CD4-positive, alpha-beta T cell treated with Interleukin-6 for 4 hours (primary cell): ENCODE measurements at places on chromosomes 13 and 19.

DNA sequence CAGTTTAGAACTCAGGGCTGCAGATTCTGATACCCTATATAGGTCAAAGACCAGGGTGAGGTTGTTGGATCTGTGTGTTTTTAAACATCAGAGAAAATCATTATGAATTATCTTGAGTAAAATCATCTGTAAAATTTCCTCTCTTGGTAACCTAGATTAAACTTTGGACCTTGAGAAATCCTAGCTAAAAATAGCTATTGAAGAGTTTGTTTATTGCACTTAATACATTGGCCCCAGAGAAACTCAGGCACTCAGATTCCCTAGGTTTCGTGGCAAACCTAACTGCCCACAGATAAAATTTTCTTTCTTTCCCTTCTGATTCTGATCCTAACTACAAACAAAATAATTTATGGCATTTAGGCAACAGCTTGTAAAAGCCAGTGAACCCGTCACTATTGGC, 102.3 kb downstream of the GPC6 start:
- no peak for DNase-seq

DNA sequence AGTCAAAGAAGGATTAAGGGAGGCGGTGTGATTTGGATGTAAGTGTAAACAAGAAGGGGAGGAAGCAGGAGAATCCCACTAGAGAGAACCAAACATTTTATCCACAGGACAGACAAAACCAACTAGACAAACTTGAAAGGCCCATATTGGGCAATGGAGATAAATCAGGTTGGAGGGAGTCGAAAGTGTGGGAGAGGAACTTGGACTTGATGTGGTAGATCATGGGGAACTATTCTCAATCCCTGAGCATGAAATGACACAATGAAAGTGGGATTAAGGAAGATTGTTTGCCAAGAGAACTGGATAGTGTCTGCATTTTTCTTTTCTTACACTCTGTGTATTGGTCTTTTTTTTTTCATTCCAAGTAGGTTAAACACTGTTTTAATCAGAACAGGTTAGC, 17.9 kb downstream of the GPR183 start:
- no peak for DNase-seq

GRCh38 chr13:31413516-31413915, 213.7 kb downstream of the B3GLCT start:
- no peak for DNase-seq

DNA sequence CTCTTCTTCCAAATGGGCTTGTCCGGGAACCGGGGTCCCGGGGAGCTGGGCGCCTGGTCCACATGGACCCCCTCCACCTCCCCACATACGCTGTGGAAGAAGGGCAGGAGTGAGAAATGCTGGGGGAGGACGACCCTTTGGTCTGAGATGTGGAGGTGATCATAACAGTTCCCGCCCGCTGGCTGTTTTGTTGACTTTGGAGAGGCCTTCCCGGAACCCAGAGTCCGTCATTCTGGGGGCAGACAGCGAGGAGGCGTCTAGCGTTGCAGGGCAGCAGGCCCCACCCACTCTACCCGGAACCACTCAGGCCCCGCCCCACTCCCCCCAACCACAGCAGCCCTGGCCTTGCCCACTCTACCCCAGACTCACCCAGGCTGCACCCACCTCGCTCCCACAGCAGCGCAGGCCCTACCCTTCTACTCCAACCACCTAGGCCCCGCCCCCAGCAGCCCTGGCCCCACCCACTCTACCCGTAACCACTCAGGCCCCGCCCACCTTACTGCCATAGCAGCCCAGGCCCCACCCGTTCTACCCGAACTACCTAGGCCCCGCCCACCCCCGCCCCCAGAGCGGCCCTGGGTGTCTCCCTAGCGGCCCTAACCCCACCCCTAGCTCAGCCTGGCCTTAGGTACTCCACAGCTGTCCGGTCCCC, 7.1 kb downstream of the GPR108 start:
- no peak for DNase-seq

- DNase-seq = no peak
These were observed 35.8 kb downstream of the ZNF420 start for GRCh38 chr19:37114001-37114400.

GRCh38 chr19:2334986-2335846, 6.7 kb downstream of the SPPL2B start:
- DNase-seq = no peak

- no peak for DNase-seq
These were observed 512.8 kb downstream of the LMO7 start for GRCh38 chr13:76148926-76149325.

GRCh38 chr19:50679177-50680125, 30.2 kb downstream of the C19orf81 start:
- peak; percentile 67 for DNase-seq
